NCI-H526 (cell line): ENCODE measurements at places on chromosomes 7 and 10.

- DNase-seq, result no peak
Observed at GRCh38 chr10:14519785-14520184, 189.1 kb upstream of the FRMD4A start.

- no peak for DNase-seq
Observed at GRCh38 chr10:74634995-74635536, 191.3 kb upstream of the KAT6B start.

DNA sequence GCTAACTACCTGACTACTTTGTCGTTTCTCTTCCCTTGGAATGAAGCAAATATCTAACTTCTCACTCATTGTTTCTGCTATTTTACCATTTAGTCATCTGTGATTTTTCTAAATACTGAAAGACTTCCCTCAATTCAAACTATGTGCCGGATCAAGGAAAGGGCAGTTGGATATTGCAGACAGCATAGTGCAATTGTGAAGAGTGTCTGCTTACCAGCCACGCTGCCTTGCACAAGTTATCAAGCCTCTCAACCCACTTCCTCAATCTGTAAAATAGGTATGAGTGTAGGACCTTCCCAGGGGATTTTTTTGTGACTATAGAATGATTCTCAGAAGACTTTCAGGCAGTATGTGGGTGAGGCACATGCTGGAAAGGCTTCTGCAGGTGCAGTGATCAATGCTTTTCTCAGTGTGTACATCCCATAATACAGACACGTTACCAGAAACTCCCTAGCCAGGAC, 54.3 kb downstream of the EGFR start:
- DNase-seq, result no peak

DNA sequence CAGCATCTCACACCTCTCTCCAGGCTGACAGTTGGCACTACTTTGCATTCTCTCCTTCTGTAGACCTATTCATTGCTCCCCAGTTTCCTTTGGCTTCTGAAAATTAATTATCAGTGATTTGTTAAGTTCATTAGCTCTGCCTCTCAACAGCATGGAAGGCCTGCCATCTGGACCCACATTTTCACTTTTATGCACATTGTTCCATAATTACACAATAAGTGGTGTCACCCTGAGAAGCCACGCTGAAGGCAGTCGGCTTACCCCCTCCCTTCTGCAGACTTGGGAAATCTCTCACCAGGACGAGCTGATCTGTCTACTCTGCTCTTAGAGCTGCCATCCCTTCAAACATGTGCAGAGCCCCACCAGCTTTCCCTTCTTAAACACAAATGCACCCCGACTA, 64.7 kb downstream of the SLIT1 start:
- DNase-seq, result no peak

GRCh38 chr10:122618461-122619165, 58.1 kb downstream of the DMBT1 start:
- DNase-seq, result no peak

DNA sequence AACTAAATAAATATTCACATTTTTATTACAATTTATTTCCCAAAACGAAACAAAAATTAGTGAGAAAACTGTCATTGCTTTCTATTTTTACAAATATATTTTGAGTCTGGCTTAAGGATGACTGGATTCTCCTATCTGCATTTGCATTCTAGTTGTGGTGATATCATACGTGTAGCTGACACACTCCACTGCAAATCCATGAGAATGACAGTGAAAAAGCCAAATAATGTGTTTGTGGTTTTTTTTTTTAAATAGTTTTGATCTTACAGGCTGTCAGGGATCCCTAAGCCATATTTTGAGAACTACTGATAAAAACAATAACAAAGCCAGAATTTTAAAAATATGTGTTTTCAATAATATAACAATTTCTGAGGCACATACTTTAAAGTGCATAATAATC, 5.8 kb upstream of the STAMBPL1 start:
- no peak for DNase-seq

GRCh38 chr7:151032936-151033863, 5.0 kb downstream of the ABCB8 start:
- DNase-seq, result no peak
